ENCODE measurements at places on chromosomes 1 and 21.

DNA sequence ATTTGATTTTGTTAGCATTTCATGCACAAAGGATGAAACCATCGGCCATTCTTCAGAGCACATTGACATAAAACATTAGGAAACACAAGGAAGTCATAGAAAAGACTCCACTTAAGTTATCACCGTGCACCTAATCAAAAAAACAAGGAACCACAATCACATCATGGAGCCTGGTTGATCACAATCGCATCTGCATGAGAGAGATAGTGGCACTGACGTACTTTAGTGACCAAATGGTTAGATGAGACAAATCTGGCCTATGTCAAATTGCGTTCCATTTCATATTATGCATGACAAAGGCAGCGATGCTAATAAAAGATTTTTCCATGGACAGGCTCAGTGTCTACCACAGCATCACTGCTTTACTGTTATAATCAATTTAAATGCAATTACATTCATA lies 571.8 kb upstream of the ADGRL2 start:
- no peak for DNase-seq

DNA sequence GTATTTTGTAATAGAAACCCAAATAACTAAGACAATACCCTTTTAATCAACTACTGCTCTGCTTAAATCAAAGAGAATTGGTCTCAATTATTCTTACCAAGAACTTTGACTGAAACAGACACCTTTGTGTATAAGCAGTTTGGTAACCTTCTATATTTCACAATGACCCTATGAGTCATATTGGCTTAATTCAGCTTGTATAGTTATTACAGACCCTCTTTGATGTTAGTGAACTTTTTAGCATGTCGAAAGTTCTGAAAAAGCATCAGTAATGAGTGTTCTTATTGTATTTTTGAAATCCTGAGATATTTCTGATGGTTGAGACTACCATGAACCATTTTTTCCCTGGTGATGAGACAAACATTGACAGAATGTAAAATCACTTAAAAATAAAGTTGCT lies 43.3 kb upstream of the RABGAP1L start:
- DNase-seq: no peak

GRCh38 chr1:94614996-94615395 lies 73.4 kb upstream of the F3 start:
- DNase-seq: no peak

GRCh38 chr1:199862047-199862446 lies 165.5 kb upstream of the NR5A2 start:
- DNase-seq: no peak

DNA sequence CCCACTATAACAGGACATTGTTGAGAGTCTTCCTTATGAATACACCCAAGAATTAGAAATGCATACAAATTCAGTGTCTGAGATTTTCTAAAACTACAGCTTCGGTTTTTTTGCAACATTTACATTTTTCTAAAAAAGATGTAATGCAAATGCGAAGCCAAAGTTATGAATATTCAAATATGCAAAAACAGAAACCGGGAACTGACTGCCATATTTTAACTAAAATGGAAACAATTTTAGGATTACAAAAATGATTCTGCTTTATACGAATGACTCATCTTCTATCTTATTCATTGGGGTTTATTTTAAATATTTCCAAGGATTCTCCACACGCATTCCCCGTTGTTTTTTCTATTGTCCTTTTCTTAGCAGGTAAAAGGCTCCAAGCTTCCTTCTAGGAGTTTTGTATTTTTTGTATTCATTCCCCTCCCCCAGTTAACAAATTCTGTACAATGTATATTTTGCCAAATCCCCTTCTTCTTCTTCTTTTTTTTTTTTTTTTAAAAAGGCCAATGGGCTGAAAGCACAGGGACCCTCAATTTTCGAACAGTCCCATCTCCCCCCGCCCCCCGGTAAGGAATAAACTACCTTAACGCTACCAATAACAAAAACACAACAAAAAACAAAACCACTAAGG lies 1.0 kb downstream of the ARPC5 start:
- no peak for DNase-seq

DNA sequence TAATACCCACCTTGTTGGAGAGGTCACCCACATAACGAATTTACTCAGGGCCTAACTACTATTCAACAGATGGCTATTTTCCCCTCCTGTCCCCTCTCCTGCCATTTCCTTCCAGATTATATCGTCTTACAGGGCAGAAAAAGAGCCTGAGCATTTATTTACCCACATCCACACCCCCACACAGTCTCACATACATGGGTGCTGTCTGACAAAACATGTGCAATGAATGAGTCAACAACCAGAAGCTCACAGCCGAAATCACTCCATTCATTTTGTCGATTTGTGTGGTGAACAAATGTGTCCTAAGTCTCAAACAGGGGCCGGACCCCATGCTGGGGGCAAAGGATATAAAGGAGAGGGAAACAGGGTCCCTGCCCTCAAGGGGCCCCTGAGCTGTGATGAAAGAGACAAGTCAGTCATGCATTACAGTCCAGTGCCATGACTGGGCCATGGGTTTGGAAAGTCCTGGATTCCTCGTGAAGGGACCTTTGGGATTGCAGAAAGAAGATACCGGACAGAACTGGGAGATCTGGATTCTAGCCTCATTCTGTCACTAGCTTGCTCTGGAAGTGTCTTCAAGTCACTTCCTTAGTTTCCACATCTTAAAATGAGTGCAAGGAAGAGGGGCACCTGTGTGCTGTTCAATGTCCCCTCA lies 16.4 kb upstream of the ZNF683 start:
- DNase-seq: no peak

GRCh38 chr21:39429445-39429844 lies 16.1 kb downstream of the LCA5L start:
- no peak for DNase-seq
